Fibroblast of skin of right biceps (primary cell): ENCODE measurements at places on chromosomes 12 and 14.

DNA sequence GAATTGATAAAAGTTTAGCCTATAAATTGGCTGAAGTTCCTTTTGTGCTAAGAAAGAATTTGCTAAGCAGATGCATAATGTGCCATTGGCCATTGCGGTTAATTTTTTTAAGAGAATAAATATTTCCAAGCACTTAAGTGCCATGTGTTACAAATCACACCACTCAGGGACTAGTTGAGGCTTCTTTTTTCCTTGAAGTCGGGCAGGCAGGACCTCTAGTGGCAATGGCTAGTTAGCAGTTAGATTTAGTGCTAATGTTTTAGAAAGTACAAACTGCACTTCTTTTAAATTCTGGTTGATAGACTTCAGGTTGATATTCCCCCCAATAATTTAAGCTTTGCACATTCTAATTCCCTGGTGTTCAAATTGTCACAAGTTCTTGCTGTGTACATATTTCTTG is 294.3 kb downstream of the APAF1 start:
- peak; percentile 41 for DNase-seq

DNA sequence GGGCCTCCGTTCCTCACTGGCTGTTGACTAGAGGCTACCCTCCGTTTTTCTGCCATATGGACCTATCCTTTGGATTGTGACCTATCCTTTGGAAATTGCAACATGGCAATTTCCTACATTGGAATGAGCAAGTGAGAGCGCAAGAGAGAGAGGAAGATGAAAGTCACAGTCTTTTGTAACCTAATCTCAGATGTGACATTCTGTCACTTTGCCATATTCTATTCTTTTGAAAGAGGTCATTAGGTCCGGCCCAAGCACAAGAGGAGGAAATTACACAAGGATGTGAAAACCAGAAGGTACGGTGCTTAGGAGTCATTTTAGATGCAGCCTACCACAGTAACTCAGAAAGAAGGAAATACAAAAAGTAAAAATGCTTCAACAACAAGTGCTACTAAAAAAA is 47.3 kb upstream of the SRP54 start:
- no peak for DNase-seq

- DNase-seq, result no peak
Measured at GRCh38 chr14:95741781-95742180, 27.9 kb upstream of the TCL1A start.

GRCh38 chr12:88784166-88784565 is 203.9 kb upstream of the KITLG start:
- DNase-seq, result no peak

GRCh38 chr14:102140027-102140749 is 491 bp downstream of the WDR20 start:
- no peak for DNase-seq

- peak; percentile 22 for DNase-seq
Measured at GRCh38 chr12:16300736-16301135, 23.3 kb upstream of the SLC15A5 start.

DNA sequence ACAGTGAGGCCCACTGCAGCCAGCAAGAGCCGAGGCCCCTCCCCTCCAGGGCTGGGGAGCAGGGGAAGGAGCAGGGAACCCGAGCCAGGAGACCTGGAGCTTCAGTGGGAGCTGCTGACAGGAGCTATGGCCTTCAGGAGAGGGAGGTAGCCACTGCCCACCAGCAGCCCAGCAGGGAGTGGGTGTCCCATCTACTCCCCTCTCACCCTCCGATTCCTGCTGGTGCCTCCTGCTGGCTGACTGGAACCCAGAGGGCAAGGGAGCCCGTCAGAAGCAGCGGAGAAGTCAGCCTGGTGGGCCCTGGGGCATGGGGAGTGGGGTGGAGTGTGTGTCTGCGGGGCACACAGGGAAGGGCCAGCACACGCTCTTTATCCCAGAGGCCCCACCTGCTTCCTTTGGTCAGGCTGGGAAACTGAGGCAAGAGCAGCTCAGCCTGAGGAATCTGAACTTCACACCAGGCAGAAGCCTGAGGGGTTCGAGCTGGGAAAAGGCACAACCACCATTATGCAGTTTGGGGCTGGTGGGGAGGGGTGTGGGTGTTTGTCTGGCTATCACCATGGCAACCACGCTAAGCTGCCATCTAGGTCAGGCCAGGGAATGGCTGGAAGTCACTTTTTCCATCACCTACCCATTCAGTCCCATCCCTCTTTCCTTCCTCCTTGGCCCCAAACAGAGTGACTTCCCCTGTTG is 36.8 kb upstream of the PLEKHG6 start:
- no peak for DNase-seq

GRCh38 chr14:69518289-69519101 is 34.0 kb downstream of the PLEKHD1 start:
- DNase-seq, result peak; percentile 22

- DNase-seq, result peak; percentile 35
Measured at GRCh38 chr12:96237035-96237434, 42.9 kb downstream of the ELK3 start.

DNA sequence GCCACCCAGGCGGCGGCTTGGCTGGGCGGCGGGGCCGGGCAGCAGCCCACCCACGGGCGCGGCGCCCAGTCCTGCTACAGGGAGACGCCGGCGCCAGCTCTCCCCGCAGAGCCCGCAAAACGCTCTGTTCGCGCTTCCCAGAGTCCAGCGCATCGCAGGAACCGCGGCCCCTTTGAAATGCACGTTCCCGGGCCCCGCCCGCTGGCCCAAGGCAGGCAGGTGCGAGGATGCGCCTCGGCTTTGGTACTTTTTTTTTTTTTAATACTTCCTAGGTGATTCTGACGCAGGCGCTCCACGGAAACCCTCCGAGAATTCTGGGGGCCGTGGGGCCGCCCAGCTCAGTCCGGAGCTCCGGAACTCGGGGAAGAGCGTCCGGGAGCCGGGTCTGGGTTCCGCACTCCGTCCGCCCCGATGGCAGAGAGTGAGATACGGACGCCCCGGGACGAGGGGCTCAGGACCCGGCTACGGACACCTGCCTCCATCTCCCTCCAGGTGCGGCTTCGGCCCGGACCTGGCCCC is 483 bp downstream of the POC1B start:
- DNase-seq, result no peak

- peak; percentile 42 for DNase-seq
Measured at GRCh38 chr14:70186900-70187451, 1.8 kb downstream of the SLC8A3 start.

GRCh38 chr12:26939953-26940352 is 1.7 kb downstream of the FGFR1OP2 start:
- DNase-seq, result no peak

DNA sequence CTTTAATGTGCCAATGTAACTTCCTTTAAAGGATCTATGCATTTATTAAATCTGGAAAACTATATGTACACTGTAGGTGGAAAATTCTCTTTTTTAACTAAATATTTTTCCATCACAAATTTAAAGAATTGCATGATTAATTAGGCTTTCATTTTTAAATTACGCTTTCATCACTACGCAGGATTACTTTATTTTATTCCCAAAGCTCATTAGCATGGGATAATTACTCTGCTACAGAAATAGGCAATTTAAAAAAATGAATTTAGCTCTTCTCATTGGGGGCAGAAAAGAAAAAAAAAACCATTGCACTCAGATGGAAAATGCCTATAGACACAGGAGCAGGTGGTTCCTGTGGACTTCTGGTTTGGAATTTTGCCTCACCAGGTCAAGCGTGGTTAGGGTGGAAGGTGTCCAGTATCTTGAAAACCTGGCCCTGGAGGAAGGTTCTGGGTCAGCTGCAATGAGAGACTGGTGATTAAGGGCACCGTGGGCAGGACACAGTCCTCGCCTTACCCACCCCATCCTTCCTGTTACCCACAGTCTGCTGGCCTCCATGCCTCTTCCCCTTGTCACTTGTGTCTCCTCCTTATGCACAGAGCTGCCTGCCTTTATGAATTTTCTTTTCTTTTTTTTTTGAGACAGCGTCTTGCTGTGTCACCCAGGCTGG is 17.3 kb upstream of the RIN3 start:
- no peak for DNase-seq

- no peak for DNase-seq
Measured at GRCh38 chr12:116766746-116767145, 28.6 kb downstream of the RNFT2 start.

- DNase-seq, result peak; percentile 41
Measured at GRCh38 chr14:80313806-80314205, 102.5 kb upstream of the DIO2 start.

GRCh38 chr14:72141084-72141483 is 208.9 kb downstream of the RGS6 start:
- DNase-seq, result no peak

DNA sequence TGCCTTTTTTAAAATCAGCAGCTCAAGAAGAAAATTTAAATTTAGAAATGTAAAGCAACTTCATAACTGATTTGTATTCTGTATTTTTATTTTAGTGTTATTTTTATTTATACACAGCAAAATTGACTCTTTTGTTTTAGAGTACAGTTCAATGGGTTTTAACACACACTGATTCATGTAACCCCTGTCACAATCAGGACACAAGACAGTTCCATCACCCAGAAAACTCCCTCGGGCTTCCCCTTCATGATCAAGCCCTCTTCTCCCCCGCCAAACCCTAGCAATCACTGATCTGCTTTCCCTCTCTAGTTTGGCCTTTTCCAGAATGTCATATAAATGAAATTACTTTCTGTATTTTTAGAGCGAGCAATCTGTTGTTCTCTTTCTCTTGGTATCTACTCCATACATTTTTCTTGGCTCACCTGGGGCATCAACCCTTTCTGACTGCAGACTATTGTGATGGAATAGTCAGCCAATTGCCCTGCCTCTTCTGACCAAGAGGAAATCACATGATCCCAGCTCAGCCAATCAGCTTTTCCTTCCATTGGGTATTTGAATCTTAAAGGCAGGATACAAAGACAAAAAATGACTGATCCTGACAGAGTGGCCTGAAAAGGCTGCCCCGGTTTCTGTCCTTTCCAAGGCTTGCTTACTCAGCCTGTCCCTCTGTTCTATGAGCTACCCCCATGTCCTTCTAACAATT is 5.3 kb downstream of the SLC5A8 start:
- no peak for DNase-seq

GRCh38 chr14:21106176-21106497 is 5.3 kb downstream of the TMEM253 start:
- DNase-seq, result peak; percentile 38

DNA sequence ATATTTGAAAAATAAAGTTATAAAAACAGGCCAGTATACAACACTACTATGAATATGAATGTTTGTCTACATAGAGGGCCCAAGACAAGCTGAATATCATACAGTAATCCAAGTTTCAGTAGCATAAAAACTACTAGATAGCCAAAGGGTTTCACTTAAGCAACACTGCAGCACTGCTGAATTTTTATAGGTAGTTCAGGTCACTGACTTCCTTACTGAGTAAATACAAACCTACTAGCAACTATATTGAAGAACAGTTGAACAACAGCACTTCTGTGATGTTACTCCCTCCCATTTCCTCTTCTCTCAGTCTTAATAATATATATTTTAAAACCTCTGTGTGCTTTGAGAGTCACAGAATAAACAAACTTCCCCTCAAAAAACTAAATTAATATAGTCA is 42.7 kb downstream of the GTF2A1 start:
- DNase-seq, result no peak

- DNase-seq, result no peak
Measured at GRCh38 chr12:102043928-102044327, 17.9 kb downstream of the WASHC3 start.

DNA sequence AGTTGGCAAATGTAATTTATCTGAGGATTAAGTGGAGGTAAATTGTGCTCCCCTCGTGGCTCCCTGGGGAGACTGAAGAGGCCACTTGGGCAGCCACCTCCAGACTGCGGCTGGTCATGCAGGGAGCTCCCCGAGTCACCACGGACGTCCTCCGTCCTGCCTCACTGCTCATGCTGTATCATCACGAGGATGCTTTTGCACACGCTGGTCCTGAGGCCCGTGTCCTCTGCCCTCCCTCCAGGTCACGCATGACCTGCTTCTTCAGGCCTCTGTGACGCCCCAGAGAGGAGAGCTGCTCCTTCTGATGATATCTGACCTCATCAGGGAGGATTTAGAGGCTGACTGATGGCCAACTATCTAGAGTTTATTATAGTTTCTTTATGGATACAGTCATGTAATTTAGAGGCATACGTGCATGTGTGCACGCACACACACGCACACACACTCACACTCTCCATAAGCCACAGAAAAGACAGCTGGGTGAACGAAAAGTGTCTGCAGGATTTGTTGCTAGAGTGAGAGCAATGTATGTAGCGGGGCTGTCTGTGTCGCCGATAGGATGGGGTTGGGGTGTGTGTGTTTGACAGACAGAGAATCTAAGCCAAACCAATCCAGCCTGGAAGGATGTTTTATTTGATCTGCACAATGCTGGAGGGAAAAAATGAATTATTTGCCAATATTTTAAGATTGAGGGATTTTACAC is 160.0 kb downstream of the ADGRD1 start:
- DNase-seq, result peak; percentile 57

- DNase-seq, result peak; percentile 83
Measured at GRCh38 chr14:95220663-95221231, 63.4 kb upstream of the DICER1 start.

DNA sequence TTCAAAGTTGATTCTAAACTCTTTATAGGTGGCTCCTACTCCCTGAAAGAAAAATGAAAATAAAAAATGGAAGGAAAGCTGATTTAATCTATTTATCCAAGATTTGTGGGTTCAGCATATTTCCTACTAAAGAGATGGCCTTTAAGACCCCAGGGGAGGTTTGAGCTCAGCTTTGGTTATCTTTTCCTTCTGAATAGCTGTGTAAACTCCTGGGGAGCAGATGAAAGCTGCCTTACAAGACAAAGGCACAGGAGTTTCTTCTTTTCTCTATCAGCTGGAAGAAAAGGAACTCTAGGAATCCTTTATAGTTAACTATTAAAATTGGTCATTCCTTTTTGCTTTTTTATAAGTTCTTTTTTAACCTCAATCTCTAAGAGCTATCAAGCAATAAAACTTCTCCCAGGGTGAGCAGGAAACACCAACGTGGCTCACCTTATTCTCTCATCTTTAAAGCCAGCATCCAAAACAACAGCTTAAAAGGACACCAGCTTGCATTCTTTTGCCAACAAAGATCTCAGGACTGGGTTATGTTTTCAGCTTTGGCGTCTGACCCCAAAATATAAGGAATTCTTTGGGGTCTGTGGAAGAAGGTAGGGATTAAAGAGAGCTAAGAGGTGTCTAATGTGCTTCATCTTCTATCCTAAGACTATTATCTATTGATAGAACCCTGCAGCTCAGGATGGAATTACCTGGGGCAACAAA is 371.7 kb upstream of the KITLG start:
- no peak for DNase-seq

- DNase-seq, result peak; percentile 80
Measured at GRCh38 chr14:85024931-85025330, 505.0 kb upstream of the FLRT2 start.

DNA sequence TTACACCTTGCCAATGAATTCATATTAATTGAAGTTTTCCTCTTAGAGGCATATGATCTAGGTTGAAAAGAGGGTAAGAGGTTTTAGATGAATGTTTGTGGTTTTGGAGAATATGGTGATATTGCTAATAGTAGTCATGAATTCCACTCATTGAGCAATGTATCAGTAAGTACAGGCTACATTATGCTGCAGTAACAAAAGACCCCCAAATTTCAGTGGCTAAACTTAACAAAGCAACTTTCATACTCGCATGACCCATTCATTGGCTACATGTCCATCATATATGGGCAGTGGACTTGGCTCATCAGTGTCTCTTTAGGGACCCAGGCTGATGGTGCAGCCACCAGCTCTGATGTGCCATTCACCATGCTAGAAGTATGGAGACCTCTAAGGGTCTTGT is 196.6 kb upstream of the MYL2 start:
- no peak for DNase-seq
